ENCODE measurements at places on chromosomes 11 and 22.

DNA sequence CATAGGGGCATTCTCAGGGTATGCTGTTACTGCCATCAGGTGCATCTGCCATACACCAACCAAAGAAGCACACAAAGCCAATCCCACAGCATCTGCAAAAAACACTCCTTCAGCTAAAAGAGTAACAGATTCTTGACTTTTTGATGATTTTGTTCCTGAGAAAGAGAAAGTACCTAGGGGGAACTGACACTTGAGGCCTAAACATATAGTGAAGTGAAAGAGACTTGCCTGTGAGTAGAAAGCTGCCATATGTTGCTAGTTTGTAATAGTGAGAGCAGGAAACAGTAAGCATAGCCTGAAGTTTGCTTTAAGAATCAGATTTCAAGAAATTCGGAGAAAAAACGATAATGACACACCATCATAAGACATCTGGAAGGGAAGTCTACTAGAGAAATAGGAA lies 97.9 kb upstream of the CTSC start:
- no peak for DNase-seq

- no peak for DNase-seq
Observed at GRCh38 chr11:88508418-88508758, 170.9 kb upstream of the CTSC start.

DNA sequence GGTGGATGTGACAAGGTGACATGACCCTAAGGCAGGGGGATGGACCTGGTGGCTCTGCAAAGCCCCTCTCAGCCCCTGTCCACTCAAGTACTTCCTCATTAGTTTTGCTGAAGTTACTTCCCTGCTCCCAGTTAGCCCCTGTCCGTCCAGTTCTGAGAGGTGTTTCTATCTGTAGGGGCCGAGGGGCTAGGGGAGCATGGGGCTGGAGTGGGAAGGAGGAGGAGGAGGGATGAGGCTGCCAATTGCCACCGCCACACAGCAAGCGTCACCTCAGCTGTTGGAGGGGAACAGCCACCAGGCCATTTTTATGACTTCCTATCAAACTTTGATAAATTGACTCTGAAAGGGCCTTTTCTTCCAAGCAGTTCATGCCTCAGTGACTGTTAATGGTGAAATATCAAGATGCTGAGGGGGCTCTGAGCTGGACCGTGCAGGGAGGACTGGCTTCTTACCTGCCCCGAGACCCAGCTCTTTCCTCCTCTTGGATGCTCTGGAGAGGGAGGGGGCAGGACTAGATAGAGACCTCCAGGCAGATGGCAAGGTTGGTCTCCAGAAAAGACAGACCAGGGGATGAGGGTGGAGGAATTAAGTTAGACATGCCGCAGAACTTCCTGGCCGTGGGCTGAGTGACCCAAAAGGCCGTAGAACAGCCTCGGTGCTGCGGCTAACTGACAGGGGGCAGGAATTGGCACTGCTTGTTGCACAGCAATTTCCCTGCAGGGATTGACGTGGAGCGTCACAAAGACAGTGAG lies 137.0 kb downstream of the ST3GAL4 start:
- no peak for DNase-seq

DNA sequence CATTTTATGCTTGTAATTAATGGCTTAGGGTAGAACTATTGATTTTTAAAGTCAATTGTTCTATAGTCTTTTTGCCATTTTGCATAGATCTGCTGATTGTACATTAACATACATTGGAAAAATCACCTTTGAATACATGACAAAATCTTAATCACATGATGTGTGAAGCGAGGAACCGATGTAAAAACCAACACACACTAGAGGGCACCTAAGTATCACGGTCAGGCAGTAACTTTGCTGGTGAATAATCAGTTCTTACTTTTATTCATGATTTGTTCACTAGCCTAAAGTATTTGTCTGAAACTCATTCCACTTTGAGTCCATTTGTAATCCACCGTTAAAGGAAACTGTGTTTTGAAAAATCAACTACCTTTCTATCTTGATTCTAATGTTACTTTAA lies 28.2 kb downstream of the JHY start:
- DNase-seq, result peak; percentile 53
